ENCODE measurements at places on chromosomes 6 and 20.

- peak; percentile 52 for DNase-seq
Measured at GRCh38 chr6:89368107-89368506, 15.6 kb upstream of the UBE2J1 start.

GRCh38 chr6:54191461-54191860, 80.2 kb downstream of the MLIP start:
- no peak for DNase-seq

- DNase-seq, result peak; percentile 18
Measured at GRCh38 chr6:132392792-132393191, 8.5 kb downstream of the MOXD1 start.

DNA sequence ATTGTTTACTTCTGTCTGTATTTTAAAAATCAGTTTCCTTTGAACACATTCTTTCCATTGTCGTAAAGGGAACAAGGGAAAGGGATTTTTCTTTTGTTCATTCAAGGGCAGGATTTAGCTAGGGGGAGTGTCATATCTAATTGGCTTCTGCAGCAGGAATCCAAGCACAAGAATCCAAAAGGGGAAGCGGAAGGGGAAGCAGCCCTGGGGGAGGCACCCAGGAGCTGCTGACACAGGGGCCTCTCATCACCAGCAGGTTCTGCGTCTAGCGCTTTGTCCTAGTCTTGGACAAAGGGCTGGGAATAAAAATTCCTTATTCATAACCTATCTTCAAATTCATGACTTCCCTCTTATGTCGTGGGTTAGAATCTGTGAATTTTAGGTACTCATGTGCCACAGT, 13.7 kb downstream of the RIPK1 start:
- DNase-seq, result no peak

DNA sequence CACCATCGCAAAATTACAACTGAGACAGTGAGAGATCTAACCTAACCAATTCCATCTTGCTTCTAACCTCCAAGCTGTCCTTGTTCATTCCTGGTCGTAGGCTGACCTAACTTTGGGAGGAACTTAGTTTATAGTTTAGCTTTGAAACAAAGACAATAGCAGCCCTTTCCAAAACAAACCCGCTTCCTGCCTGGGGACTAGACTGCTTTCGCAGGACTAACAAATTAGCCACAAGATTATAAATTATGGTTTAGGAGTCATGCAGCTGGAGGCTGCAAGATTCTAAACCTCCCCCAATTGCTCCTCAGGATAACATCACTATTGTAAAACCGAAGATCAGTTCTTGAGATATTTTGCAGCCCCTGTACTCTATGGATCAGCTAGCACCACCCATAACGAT, 63.2 kb downstream of the TRIM27 start:
- DNase-seq, result no peak

DNA sequence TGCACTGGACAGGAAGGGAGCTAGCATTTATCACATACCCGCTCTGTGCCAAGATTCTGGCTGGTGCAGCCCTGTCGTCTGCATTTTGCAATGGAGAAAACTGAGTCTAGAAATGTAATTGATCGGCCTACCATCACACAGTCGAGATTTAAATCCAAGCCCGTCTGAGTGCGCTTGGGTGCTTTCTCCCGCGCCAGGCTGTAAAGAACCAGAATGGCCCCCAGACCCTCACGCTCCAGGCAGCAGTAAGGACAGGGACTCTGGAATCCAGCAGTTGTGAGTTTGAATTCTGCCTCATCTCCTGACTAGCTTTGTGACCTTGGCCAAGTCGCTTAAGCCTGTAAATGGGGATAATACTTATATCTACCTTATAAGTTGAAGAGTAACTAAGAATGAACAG, 10.8 kb downstream of the DYNLRB1 start:
- no peak for DNase-seq

- DNase-seq, result no peak
Measured at GRCh38 chr6:157571269-157571668, 190.3 kb downstream of the ZDHHC14 start.

DNA sequence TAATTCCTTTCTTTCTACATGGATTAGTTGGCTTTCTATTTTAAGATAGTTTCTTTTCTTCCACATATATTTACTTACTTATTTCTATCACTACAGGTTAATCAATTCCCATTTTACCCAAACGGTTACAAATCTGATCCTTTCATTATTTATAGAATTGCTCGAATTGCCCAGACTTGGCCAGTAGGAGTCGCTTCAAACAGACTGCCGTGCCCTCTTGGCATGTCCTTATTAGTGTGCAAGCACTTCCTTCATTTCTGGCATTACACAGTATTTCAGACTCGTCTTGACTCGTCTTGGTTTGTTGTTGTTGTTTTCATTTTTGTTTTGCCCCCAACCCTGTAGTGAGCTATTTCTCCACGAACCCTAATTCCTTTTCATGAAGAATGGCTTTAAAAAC, 74.6 kb downstream of the SAMD3 start:
- DNase-seq, result no peak

DNA sequence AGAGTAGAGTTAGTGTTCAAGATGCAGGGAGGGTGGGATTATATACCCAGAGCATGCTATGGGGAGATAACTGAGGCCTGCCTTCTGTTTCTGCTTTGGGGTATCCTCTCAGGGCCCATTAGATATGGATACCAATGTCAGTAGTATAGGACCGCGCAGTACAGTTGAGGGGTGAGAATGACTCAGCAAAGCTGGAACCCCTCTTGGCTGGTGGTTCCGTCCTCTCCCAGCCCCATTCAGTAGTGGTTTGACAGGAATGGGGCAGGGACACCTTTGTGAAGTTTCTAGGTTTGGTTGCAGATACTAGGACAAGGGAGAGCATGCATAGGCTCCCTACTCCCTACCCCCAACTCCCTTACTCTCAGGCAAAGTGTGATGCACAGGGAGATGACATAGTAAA, 47.8 kb downstream of the EIF2S2 start:
- DNase-seq, result no peak

DNA sequence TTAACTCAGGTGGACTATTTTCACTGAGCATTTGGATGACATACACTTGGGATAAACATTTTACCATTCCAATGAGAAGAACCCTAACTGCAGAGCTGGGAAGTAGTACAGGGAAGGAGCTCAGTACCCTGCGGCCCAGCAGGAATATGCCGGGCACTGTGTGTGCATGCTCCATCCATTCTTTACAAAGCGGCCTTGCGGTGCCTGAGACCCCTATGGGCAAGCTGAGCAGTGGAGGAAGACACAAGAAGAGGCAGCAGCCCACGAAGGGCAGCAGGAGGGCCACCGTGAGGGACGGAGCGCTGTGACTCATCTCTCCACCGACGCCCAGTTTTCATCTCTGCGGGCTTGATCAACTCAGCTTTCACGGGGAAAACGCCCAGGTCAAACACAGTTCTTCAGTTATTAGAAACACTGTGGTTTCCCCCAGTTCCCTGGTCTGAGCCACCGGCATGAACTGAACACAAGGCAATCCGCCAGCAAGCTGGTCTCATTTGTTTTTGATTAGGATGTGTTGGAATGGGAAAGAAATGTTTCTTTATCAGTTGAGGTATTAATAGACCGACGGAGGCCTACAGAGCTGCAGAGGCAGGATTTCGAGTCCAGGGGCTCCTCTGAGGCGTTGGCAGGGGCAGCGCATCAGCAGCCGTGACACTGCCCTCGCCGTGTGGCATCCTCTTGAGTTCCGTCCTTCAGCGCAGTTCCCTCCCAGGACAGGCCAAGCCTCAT, 44.9 kb downstream of the IRF4 start:
- DNase-seq, result no peak

GRCh38 chr6:106556368-106556960, 72.8 kb downstream of the RTN4IP1 start:
- peak; percentile 25 for DNase-seq

GRCh38 chr6:21000331-21000801, 466.1 kb downstream of the CDKAL1 start:
- DNase-seq, result no peak

DNA sequence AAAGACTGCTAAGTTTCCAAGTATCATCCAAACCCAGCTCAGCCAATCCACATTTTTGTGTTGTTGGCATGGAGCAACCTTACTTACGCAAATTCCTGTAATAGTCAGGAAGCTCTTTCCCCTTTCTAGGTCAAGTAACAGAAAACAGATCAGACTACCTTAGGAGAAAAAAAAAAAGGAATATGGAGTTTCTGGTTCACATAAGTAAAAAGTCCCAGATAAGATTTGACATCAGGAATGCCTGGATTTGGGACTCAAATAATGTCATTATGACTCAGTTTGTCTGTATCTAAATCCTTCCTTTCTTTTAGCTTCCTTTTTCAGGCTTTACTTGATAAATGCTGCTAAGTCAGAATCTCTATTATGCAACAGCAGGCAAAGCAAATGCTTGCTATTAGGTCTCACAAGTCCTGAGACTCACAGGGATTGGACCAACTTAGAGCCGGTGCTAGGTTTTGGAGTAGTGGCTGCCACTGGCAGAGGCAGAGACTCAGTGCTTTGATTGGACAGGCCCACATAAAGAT, 44.5 kb downstream of the NCOA7 start:
- no peak for DNase-seq

- DNase-seq, result no peak
Measured at GRCh38 chr6:31172973-31173384, 2.5 kb upstream of the POU5F1 start.

GRCh38 chr20:21103582-21104465, 2.3 kb downstream of the LINC00237 start:
- DNase-seq, result no peak

DNA sequence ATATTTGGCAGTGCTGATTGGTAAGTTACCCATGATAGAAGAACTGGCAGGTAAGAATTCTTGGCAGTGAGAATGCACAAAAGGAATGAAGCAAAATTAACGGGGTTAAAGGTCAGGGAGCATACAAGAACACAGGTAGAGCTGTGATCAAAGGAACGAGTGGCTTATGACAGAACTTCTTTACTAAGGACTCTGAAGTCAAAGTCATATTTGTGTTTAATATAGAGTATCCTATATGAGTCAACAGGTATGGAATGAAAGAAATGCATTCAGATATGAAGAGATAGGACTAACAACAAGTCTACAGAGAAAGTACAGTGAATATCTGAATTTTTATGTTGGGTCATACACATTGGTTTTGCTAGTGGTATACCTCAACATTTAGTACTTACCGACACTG, 209.0 kb upstream of the CITED2 start:
- DNase-seq, result peak; percentile 69

- no peak for DNase-seq
Measured at GRCh38 chr20:60136645-60137401, 178.6 kb downstream of the CDH26 start.

- DNase-seq, result peak; percentile 32
Measured at GRCh38 chr6:82268301-82268846, 20.8 kb upstream of the IBTK start.

GRCh38 chr6:44257025-44257752, at the start of gene SLC35B2:
SLC35B2 (minus strand) TSS chr6:44257528; CDS start chr6:44257410, 118 bp downstream.
- DNase-seq, result peak; percentile 80

GRCh38 chr20:14616003-14616402, 278.6 kb upstream of the FLRT3 start:
- DNase-seq, result no peak

GRCh38 chr6:34248727-34249468, at the start of gene SMIM29:
SMIM29 (minus strand) TSS chr6:34249006; CDS start chr6:34247791, 1,215 bp downstream.
- peak; percentile 96 for DNase-seq

GRCh38 chr6:136975089-136975715, 53.1 kb downstream of the SLC35D3 start:
- no peak for DNase-seq

- DNase-seq, result no peak
Measured at GRCh38 chr6:137968901-137969300, 101.8 kb downstream of the TNFAIP3 start.

DNA sequence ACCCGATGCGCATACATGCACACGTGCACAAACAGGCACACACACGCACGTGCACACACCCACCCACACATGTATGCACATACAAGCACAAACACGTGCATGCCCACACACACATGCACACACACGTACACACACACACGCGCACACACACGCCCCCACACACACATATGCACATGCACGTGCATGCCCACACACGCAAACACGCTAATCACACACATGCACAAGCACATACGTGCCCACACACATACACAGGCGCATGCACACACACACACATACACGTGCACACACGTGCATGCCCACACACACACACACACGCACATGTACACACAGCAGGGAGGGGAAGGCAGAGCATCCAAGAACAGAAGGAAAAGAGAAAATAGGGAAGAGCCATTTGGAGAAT, 26.8 kb upstream of the CHRNA4 start:
- DNase-seq, result no peak

- DNase-seq, result no peak
Measured at GRCh38 chr20:31989030-31989645, 21.1 kb upstream of the CCM2L start.

DNA sequence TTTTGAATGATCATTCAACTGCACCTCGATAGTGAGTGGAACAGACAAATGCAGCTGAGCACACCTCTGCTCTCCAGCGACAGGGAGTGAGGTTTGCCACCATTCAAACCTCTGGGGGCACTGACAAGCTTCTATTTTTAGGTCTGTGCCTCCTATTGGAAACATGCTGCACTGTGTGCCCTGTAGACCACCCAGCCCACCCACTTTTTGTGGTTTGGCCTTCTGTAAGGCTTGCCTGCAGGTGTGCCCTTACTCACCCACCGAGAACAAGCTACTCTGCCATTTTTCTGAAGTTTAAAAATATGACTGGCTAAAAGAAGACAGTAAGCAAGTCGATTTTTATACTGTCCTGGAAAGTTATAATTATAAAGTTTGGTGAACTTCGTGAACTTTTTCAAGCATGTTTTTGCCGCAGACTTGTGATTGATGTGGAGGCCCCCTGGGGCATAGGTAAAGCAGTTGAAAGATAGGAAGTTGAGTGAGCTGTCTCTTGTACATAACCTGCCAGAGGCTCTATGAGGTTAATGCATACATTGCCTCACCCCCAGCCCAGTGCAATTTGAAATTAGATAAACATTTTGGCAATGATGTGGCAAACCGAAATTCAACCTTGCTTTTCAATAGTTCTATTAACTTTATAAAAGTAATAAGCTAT, 53.8 kb downstream of the ADGRG6 start:
- DNase-seq, result no peak

DNA sequence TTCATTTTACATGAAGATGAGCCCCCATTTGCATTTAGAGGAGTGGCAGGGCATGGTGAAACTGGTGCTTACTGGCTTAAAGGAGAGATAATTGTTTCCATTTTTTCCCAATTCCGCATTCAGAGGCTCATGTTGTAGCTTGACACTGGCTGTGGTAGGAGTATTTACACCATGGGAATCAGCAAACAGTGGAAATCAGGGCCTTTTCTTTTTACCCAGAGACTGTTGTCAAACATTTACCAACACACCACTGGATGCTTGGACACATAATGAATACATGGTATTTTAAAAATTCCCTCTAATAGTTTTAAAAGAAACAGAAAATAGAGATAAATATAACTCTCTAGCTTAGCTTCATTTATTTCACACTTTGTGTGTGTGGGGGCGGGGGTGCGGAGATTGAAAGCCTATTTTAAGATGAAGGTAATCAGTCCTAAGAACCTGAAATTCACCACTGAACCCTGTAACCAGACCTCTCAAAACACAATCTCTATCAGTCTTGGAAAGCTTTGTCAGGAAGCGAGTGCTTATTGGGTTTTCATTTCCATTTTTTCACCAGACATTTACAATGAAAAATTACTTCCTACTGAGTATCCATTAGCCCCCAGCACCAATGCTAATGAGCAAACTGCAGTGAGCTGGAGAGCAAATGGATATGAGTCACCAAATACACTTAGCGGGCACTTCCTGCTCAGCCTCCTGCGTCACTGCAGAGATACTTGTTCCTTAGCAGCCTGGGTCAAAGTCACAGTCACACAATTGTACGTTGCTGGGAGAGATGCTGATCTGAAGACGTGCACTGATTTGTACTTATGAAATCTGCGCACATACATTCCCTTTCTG, 532.0 kb downstream of the BCKDHB start:
- peak; percentile 95 for DNase-seq
